Mammary epithelial cell (primary cell): ENCODE measurements at places on chromosomes 1 and 21. TPM values are rescaled to one million over a fixed set of nuclear protein-coding genes. Genes with fewer than 3 reads are reported as not detected.

Gene CFHR3
- total RNA-seq: not detected

Gene SLAMF9
- not detected for total RNA-seq

Gene IFFO2
- total RNA-seq: 78.5 and 94.8 TPM in 2 replicates

Gene SLC19A2
- 11.0 TPM for total RNA-seq
